Activated T-helper 2 cell treated with anti-CD3 and anti-CD28 coated beads, Interferon-gamma antibody, Interleukin-2, Interleukin-4, amounts not matched to agents 10 μg/mL and 5 μg/mL and 100 μg/mL, durations not matched to agents 14 hours and 24 hours and 36 hours (primary cell): ENCODE measurements at places on chromosomes 3 and 15.

GRCh38 chr3:155970398-155970797, 99.9 kb downstream of the GMPS start:
- H3K27me3 ChIP-seq = peaks cover 3% of the 10 kb centered on the region
- H3K4me3 ChIP-seq = no peak overlapping the region
- H3K4me1 ChIP-seq = no peaks in the 10 kb centered on the region
- no peak for DNase-seq
- H3K36me3 ChIP-seq = no peaks in the 10 kb centered on the region

DNA sequence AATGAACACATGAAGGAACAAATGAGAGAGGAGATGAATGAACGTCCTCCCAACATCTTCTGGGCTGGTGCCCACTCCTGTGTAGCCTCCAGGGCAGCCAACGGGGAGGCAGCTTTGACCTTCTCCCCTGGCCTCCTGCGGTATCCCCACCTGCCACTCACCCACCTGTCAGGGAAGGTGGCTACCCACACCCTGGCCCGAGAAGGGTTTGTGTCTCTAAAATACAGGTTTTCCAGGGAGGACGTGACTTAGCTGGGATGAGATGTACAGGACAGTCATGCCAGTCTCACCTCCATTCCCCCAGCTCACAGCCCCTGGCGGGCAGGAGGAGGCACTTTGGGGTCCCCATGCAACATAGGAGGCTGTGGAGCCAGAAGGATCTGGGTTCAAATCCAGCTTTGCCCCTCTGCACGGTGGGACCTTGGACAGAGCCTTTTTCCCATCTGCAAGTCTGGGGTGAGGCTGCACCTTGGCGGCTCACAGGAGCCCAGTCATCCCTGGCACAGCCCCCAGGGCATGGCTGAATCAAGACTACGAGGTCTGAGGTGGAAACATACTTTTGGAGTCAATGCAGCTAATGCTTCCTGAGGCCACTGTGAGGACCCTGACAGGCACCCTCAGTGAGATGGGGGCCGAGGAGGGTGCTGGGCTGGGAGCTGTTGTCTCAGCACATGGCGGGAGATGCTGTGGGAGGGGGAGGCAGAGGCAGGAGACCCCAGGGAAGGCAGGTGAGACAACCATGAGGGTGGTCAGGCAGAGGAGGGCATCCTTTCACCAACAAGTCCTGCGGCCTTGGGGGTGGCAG, 11.1 kb upstream of the PLXND1 start:
- no peak overlapping the region for H3K27ac ChIP-seq
- no peaks in the 10 kb centered on the region for H3K27me3 ChIP-seq
- H3K36me3 ChIP-seq = no peaks in the 10 kb centered on the region
- no peak for DNase-seq
- no peak overlapping the region for H3K4me3 ChIP-seq

- no peak for DNase-seq
- H3K27me3 ChIP-seq = no peaks in the 10 kb centered on the region
- H3K4me3 ChIP-seq = no peak overlapping the region
- no peak overlapping the region for H3K27ac ChIP-seq
- H3K4me1 ChIP-seq = no peaks in the 10 kb centered on the region
- no peaks in the 10 kb centered on the region for H3K36me3 ChIP-seq
These were observed 250.4 kb upstream of the SLITRK3 start for GRCh38 chr3:165446555-165446954.

- no peak for DNase-seq
- no peak overlapping the region for H3K4me3 ChIP-seq
- H3K27ac ChIP-seq = no peak overlapping the region
- H3K27me3 ChIP-seq = peaks cover 74% of the 10 kb centered on the region
- no peaks in the 10 kb centered on the region for H3K36me3 ChIP-seq
These were observed 49.6 kb upstream of the TLE3 start for GRCh38 chr15:70147178-70147760.
